ENCODE measurements at places on chromosomes 5 and 9.

DNA sequence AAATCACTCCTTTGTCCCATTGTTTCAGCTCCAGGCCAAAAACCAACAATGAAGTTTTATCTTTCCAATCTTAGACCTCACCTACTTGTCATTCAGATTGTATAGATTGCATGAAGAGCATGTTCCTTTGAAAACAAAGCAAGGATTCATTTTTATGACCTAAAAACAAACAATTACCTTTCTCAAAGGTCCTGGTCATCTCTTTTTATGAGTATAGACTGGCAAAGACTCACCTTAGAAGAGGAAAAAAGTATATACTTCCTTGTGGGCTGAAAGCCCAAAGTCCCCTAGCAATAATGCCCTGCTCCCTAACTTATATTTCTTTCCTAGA lies 28.4 kb upstream of the TLE1 start:
- no peak for DNase-seq

GRCh38 chr5:180474569-180474968 lies 19.6 kb upstream of the CNOT6 start:
- no peak for DNase-seq

GRCh38 chr9:134154262-134154701 lies 10.1 kb downstream of the RNU6ATAC start:
- no peak for DNase-seq

GRCh38 chr5:78776637-78777036 lies 128.1 kb upstream of the LHFPL2 start:
- DNase-seq: no peak

DNA sequence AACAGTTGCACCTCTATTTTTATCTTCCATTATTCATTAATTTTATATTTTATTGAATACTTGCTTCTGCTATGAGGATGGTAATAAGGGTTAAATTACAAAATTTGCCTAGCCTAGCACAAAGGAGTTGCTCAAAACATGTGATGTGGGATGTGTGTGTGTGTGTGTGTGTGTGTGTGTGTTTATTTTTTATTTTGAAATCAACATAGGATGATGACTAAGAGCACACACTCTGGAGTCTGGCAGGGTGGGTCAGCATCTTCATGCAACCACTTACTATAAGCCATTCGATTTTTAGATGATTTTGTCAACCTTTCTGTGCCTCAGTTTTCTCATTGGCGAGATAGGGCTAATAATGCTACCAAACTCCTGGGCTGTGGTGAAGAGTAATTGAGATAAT lies 57.7 kb upstream of the MAMDC2 start:
- DNase-seq: no peak

DNA sequence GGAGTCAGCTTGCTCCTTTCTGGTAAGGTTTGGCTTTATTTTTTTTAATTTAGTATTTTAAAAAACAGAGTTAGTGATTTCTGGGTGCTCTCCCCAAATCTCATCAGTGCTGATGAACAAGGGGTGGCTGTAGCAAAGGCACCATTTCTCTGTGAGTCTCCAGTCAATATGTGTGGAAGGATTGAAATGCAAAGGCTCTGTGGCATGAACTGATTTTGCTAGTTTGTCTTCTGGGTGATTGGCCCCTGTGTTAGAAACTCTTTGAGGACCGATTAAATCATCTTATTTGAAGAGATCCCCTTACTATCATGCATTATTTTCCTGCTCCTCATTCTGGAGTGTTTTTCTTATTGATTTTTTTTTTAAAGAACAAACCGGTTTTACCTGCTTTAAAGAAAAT lies 596 bp downstream of the TEK start:
- DNase-seq: no peak

GRCh38 chr5:79025054-79025472 lies 40.0 kb upstream of the ARSB start:
- DNase-seq: peak; percentile 13

DNA sequence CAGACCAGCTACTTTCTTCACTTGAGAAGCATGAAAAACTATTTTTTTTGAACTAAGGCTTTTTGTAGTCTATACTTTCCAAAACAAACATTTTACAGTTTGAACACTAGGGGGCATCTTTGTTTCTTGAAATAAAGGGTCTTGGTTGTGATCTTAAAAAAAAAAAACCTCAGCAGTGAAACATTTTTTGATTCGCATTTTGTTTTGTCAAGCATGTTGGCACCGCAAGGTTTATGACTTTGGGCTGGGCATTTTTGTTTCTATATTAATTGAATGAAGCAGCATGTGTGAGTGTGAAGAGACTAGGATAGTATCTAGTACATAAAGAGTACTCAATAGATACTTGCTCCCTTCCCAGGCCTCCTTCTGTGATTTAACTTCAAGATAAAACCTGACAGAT lies 31.6 kb upstream of the ACOT12 start:
- no peak for DNase-seq

- DNase-seq: no peak
Measured at GRCh38 chr5:66966439-66966838, 230.2 kb downstream of the CD180 start.

GRCh38 chr9:112858625-112859147 lies 32.0 kb downstream of the SLC46A2 start:
- DNase-seq: no peak

- no peak for DNase-seq
Measured at GRCh38 chr9:752201-752600, 89.3 kb upstream of the DMRT1 start.

GRCh38 chr9:129889941-129890717 lies 54.9 kb downstream of the USP20 start:
- peak; percentile 79 for DNase-seq

DNA sequence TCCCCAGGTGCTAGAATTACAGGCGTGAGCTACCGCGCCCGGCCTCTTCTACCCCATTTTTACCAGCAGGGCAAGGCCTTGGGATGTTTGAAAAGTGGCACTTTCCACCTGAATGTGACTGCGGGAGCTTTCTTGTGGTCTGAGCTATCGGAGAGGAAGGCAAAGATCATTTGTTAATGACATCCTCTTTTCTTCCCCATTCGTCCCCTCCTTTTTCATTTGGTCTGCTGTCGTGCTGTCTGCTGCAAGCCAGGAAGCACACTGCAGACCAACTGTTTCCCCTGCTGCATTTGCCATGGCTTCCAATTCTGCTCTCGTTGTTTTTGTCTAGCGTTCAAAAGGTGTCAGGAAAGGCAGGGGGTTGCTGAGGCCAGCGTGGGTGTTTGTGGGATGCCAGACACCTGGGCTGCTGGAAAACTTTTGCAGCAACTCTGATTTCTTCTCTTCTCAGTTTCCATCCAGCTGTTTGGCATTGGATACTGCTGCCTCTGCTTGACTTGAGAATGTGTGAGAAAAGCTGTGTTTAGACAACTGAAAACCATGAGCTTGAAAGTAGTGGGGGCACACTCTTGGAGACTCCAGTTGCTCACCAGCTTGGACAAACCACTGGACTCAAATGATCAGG lies 196.4 kb upstream of the MSX2 start:
- no peak for DNase-seq

- no peak for DNase-seq
Measured at GRCh38 chr5:175671013-175671412, 13.1 kb downstream of the HRH2 start.

GRCh38 chr9:130920233-130920632 lies 18.8 kb downstream of the FIBCD1 start:
- DNase-seq: no peak

DNA sequence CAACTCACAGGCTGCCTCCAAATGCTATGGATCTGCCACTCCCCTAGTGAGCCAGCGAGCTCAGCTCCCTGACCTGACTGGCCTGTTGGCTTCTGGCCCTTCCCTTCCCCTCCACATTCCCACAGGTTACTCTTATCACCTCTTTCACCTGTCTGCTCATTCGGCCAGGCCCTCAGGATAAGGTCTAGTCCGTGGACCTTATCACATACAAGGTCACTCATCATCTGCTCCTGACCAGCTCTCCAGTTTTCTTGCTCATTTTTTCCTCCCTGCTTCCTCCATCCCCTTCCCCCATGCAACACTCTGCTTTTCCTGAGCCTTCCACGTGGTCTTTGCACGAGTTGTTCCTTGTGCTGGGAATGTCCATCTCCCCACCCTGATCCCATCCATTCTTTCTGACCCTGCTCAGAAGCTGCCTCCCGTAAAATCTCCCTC lies 25.9 kb upstream of the NDST1 start:
- no peak for DNase-seq

DNA sequence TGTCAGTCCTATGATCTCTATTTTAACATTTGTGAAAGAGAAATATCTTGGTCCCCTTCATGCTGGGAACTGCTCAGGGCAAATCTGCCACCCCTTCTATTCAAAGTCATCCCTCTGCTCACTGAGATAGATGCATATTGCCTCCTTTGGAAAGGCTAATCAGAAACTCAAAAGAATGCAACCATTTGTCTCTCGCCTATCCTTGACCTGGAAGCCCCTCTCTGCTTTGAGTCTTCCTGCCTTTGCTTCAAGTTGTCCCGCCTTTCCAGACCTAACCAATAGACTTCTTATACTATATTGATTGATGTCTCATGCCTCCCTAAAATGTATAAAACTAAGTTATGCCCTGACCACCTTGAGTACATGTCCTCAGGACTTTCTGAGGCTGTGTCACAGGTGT lies 97.0 kb downstream of the PSAT1 start:
- DNase-seq: no peak

DNA sequence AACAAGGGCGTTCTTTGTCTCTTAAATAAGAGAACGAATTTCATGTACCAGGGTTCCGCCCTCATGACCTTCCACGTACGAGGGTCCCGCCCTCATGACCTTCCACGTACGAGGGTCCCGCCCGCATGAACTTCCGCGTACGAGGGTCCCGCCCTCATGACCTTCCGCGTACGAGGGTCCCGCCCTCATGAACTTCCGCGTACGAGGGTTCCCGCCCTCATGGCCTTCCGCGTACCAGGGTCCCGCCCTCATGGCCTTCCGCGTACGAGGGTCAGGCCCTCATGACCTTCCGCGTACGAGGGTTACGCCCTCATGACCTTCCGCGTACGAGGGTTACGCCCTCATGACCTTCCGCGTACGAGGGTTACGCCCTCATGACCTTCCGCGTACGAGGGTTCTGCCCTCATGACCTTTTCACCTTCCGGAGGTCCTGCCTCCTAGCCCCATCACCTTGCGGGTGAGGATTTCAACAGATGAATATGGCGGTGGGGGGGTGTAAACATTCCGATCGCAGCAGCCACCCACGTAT lies 273.9 kb upstream of the ADAMTS16 start:
- DNase-seq: no peak

DNA sequence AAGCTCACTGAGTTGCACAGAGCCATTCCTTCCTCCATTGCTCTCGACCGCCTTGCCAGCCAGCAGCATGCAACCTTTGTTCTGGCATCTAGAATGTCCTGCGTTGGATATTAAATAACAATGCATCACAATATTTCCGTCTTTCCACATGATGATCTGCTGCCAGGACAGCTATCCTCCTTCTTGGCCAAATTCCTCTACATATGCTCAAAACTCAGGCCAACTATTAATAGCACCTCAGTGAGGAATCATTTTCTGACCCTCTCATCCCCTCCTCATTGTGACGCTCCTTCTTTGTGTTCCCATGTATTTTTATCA lies 128.6 kb downstream of the MYO10 start:
- no peak for DNase-seq

GRCh38 chr5:34524123-34524522 lies 132.0 kb upstream of the RAI14 start:
- no peak for DNase-seq

GRCh38 chr5:178234750-178235587 lies 2.4 kb upstream of the PHYKPL start:
- DNase-seq: peak; percentile 71

DNA sequence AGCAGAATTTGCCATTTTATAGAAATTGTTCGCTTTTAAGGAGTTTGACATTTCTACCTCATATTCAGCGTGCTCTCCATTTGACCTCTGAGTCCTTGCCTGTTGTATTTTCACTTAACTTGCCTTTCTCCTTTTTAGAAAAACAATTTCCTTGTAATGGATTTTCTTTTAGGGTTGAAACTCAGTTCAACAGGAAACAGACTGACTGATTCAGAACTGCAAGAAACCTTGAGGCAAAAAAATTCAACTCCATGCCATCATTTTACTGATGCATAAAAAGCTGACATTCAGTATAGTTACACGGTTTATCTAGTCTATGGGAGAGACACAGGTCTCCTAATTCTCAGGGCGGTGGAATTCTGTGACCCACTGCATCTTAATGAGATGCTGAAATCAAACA lies 59.8 kb downstream of the MRPS30 start:
- no peak for DNase-seq

DNA sequence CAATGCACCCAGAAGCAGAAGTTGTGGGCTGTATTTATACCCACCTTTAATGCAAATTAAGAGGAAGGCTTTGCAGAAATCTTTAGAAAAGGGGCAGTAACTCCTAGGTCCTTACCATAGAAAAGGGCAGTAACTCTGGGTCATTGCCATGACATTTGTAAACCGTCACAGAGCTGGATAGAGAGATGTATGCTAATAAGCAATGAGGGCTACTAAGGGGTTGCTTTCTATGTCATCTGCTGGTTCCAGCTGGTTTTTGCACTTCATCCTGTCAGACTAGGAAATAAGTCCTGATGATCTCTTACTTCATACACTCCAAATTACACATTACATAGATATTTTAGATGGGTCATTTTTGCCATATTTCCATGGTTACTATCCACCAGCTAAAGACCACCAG lies 299.1 kb upstream of the TYRP1 start:
- DNase-seq: no peak

DNA sequence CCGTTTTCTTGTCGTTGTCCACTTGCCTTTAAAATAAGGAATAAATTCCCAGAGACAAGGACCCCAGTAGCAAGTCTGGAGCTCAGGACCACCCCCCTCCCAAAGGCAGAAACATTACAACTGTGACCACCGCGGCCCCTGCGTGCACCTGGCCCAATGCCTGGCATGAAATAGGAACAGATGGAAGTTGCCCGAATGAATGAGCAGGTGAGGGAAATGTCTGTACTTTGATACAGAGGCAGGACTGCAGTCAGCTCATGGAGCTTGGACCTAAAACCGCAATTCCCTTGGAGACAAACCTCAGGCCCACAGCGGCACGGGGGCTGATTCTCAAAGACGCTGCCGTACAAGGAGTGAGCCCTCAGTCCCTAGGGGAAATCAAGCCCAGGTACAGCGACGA lies 55.3 kb upstream of the SARDH start:
- DNase-seq: no peak

- no peak for DNase-seq
Measured at GRCh38 chr9:87849144-87849758, 33.4 kb upstream of the SPATA31E1 start.

DNA sequence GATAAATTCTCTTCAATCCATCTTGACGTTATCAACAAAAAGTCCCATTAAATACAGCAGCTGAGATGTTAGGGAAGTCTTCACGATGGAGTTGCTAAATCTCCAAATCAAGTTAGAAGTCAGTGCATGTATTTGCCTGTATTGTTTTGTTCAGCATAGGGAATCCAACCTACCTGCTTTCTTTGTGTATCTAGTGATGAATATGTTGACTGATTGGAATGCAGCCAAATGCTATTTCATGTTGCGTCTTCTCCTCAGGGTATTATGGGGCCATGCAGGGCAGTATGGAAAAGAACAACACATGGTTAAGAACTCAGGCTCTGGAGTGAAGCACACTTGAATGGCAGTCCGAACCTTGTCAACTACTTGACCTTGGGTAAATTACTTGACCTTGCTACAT lies 529.5 kb upstream of the ZNF462 start:
- DNase-seq: no peak

- no peak for DNase-seq
Measured at GRCh38 chr9:133089271-133089671, 27.5 kb downstream of the CEL start.
